Activated CD4-positive, alpha-beta T cell treated with anti-CD3 and anti-CD28 coated beads, Interleukin-2, amount 10 ng/mL, durations not matched to agents 7 days and 5 days (primary cell): ENCODE measurements at places on chromosomes 11 and 22.

GRCh38 chr22:17931400-17931825 is 92.9 kb downstream of the MICAL3 start:
- no peak overlapping the region for H3K4me3 ChIP-seq
- peaks cover 6% of the 10 kb centered on the region for H3K27me3 ChIP-seq
- no peak for DNase-seq
- H3K4me1 ChIP-seq, result peaks cover 2% of the 10 kb centered on the region
- no peaks in the 10 kb centered on the region for H3K36me3 ChIP-seq

- H3K4me3 ChIP-seq, result peak overlapping the region; percentile 78
- DNase-seq, result peak; percentile 48
- peaks cover 52% of the 10 kb centered on the region for H3K4me1 ChIP-seq
- H3K27me3 ChIP-seq, result no peaks in the 10 kb centered on the region
- H3K27ac ChIP-seq, result peak overlapping the region; percentile 97
- H3K36me3 ChIP-seq, result peaks cover 4% of the 10 kb centered on the region
Observed at GRCh38 chr22:46053563-46054090, 76.7 kb upstream of the WNT7B start.

DNA sequence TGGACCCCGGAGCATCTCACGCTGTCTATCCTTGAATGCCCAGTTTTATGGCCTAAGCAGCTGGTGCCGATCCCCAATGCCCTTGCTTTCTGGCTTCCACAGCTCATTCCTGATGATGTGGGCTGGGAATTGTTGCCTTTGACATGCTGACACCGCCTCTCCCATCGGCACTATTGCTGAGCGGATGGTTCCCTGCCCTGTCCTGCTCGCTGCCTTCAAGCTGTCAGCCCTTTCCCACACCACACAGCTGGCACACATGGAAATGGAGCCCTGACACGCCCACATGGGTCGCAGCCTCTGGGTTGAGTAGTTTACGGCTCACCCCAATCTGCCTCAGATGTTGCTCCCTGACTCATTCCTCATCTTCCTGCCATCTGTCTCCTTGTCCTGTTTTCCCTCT is 110.2 kb upstream of the SESN3 start:
- H3K27ac ChIP-seq, result no peak overlapping the region
- no peaks in the 10 kb centered on the region for H3K27me3 ChIP-seq
- no peak for DNase-seq
- no peaks in the 10 kb centered on the region for H3K36me3 ChIP-seq

GRCh38 chr11:85531191-85531897 is 95.8 kb downstream of the DLG2 start:
- no peak overlapping the region for H3K27ac ChIP-seq
- no peaks in the 10 kb centered on the region for H3K36me3 ChIP-seq
- no peak for DNase-seq
- H3K27me3 ChIP-seq, result no peaks in the 10 kb centered on the region
- H3K4me3 ChIP-seq, result no peak overlapping the region

GRCh38 chr22:43534916-43535315 is 123.1 kb downstream of the MPPED1 start:
- H3K4me3 ChIP-seq, result no peak overlapping the region
- DNase-seq, result no peak
- no peaks in the 10 kb centered on the region for H3K4me1 ChIP-seq
- H3K36me3 ChIP-seq, result no peaks in the 10 kb centered on the region
- H3K27me3 ChIP-seq, result no peaks in the 10 kb centered on the region

- H3K27me3 ChIP-seq, result no peaks in the 10 kb centered on the region
- no peaks in the 10 kb centered on the region for H3K4me1 ChIP-seq
- no peak overlapping the region for H3K27ac ChIP-seq
- no peaks in the 10 kb centered on the region for H3K36me3 ChIP-seq
Observed at GRCh38 chr11:134905517-134905916, 493.5 kb upstream of the B3GAT1 start.

DNA sequence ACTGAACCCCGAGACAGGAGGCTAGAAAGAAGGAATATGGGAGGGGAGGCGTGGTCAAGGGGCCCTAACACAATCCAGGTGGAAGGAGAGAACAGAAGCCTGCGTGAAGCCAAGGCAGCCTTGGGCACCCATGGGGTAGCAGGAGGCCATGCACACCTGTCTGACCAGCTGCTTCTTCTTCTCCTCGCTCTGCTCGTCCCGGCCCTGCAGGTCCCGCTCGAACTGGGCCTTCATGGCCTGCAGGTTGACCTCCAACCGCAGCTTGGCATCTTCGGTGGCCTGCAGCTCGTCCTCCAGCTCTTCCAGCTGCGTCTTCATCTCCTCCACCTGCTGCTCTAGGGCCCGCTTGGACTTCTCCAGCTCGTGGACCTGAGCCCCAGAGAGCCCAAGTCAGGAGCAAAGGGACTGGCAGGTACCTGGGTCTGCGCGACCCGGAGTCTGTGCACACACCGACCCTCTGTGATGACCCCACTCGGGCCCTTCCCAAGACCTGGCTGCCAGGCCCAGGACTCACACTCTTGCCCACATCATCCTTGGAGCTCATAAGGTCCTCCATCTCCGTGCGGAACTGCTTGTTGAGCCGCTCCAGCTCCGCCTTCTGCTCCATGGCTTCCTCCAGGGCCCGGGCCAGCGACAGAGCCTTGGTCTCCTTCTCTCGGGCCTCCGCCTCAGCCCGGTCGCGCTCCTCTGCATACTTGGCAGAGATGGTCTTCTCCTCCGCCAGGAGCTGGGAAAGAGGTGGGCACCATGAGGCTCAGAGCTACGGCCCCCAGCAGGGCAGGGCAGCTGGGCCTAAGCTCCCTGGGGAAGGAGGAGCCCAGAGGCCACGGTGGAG is 35.9 kb downstream of the APOL1 start:
- no peak for DNase-seq
- H3K27me3 ChIP-seq, result no peaks in the 10 kb centered on the region
- peaks cover 74% of the 10 kb centered on the region for H3K36me3 ChIP-seq

DNA sequence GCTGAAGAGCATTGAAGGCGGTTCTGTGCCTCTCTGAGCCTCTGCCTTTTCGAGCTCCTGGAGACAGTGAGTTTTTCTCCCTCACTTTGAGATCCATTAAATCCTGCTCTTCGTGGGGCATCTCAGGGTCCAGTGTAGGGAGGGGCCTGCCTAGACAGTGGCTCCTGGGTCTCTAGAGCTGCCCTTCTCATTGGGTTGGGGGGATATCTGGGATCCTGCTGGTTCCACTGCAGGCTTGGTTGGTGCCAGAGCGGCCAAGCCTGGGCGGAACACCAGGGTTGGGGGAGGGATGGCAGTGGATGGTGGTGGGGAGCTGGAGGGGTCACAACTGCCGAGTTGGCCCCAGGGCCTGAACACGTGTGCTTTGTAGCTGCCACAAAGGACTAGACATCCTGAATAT is 52.2 kb upstream of the CARS1 start:
- H3K27me3 ChIP-seq, result no peaks in the 10 kb centered on the region
- peaks cover 4% of the 10 kb centered on the region for H3K36me3 ChIP-seq
- DNase-seq, result no peak
- H3K4me1 ChIP-seq, result no peaks in the 10 kb centered on the region
- H3K27ac ChIP-seq, result no peak overlapping the region

DNA sequence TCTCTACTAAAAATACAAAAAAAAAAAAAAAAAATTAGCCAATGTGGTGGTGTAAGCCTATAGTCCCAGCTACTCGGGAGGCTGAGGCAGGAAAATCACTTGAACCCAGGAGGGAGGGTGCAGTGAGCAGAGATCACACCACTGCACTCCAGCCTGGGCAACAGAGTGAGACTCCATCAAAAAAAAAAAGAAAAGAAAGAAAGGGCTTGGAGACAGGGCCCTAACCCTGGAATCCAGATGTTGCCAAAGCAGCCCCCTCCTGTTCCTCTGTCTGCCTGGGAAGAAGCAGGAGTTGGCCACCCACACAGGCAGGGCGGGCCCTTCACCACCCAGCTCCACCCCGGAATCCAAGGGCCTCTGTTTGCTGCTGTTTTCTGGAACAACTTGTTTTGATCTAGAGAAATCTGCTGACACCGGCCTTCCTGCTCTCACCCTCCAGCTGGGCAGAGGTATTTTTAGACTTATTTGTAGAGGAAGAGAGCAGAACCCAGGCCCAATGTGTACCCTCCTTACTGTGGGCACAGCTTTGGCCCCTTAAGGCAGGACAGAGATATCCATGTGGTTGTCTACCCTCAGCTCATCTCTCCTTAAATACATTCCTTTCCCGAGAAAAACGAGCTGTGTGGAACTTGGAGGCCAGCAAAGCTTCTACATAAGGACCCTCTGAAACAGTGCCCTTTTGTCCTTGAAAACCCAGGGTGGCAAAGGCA is 2.7 kb upstream of the NEAT1 start:
- peak overlapping the region; percentile 91 for H3K4me3 ChIP-seq
- H3K27me3 ChIP-seq, result peaks cover 5% of the 10 kb centered on the region
- peaks cover 52% of the 10 kb centered on the region for H3K4me1 ChIP-seq
- peak; percentile 80 for DNase-seq
- H3K27ac ChIP-seq, result peak overlapping the region; percentile 97

DNA sequence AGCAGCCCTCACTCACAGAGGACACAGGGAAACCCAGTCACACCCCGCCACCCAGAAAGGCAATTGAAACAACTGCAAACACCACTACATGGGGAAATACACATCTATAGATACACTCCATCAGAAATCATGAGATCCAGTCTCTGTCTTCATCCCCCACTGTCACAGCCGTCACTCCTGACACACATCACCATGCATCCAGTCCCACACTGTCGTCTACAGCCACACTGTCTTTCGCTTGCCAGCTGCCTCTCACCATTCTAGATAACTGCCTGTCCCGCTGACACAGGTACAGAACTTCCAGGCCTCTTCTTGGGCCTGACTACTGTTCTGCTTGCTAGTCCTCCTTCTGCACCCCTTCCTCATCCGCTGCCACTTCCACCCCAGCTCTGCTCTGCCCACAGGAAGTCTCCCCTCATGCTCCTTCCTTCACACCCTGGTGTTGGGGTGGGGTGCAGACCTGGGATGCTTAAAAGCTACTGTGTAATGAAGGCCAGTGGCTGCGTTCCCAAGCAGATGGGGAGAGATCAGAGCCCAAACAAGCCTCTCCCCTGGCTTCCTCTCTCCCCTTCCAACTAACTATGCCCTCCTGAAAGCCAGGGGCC is 42.6 kb downstream of the SLC22A12 start:
- H3K27ac ChIP-seq, result peak overlapping the region; percentile 34
- no peak overlapping the region for H3K4me3 ChIP-seq
- H3K27me3 ChIP-seq, result no peaks in the 10 kb centered on the region
- DNase-seq, result no peak
- H3K4me1 ChIP-seq, result peaks cover 15% of the 10 kb centered on the region

GRCh38 chr11:130890039-130890745 is 26.1 kb downstream of the SNX19 start:
- no peaks in the 10 kb centered on the region for H3K27me3 ChIP-seq
- H3K36me3 ChIP-seq, result peaks cover 25% of the 10 kb centered on the region
- H3K27ac ChIP-seq, result no peak overlapping the region
- H3K4me1 ChIP-seq, result peaks cover 10% of the 10 kb centered on the region

- peak overlapping the region; percentile 69 for H3K4me3 ChIP-seq
- peaks cover 22% of the 10 kb centered on the region for H3K4me1 ChIP-seq
- no peaks in the 10 kb centered on the region for H3K36me3 ChIP-seq
- no peak for DNase-seq
- peaks cover 56% of the 10 kb centered on the region for H3K27me3 ChIP-seq
Observed at GRCh38 chr11:9002920-9003572, 755 bp downstream of the NRIP3 start.

- H3K27ac ChIP-seq, result no peak overlapping the region
- H3K36me3 ChIP-seq, result peaks cover 93% of the 10 kb centered on the region
- peak; percentile 51 for DNase-seq
- H3K27me3 ChIP-seq, result no peaks in the 10 kb centered on the region
- no peak overlapping the region for H3K4me3 ChIP-seq
Observed at GRCh38 chr11:104946907-104947306, 21.5 kb downstream of the CASP4 start.

GRCh38 chr11:64003807-64004589 is 17.8 kb downstream of the OTUB1 start:
- DNase-seq, result no peak
- H3K27ac ChIP-seq, result no peak overlapping the region
- H3K4me3 ChIP-seq, result no peak overlapping the region
- no peaks in the 10 kb centered on the region for H3K36me3 ChIP-seq
- peaks cover 31% of the 10 kb centered on the region for H3K27me3 ChIP-seq

DNA sequence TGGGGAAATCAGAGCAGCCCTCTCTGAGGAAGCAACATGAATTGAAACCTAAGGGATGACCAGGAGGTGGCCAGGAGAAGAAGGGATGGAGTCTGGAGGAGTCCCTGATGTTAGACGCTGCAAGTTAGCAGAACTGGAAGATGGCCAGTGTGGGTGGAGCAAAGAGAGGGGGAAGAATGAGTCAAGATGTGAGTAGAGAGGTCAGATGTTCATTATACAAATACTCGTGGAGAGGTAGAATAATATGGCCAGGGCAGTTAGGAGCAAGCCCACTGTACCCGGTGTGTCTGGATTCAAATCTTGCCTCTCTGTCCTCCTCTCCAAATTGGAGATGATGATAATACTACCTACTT is 242.0 kb downstream of the TENM4 start:
- no peak overlapping the region for H3K4me3 ChIP-seq
- no peaks in the 10 kb centered on the region for H3K36me3 ChIP-seq
- H3K4me1 ChIP-seq, result no peaks in the 10 kb centered on the region
- no peaks in the 10 kb centered on the region for H3K27me3 ChIP-seq

DNA sequence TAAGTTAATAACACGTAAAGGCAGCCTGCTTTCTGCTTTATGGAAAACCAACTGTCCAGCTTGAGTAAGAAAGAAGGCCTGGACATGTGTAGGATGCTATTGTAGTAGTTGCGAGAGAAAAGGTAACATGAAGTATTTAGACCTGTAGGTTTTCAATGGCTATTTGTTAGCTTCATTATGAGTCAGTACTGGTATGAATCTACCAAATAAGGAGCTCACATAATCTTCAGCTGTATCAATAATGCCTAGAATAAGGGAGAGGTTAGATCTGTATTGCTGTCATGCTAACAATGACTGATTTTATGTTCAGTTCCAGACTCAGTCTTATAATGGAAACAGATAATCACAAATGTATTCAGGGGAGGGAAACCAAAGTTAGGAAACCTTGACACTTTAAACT is 550.3 kb downstream of the CNTN5 start:
- no peaks in the 10 kb centered on the region for H3K36me3 ChIP-seq
- no peak for DNase-seq
- H3K4me3 ChIP-seq, result no peak overlapping the region
- H3K27ac ChIP-seq, result no peak overlapping the region
- no peaks in the 10 kb centered on the region for H3K4me1 ChIP-seq

- DNase-seq, result no peak
- H3K27me3 ChIP-seq, result peaks cover 2% of the 10 kb centered on the region
- H3K36me3 ChIP-seq, result peaks cover 5% of the 10 kb centered on the region
- no peak overlapping the region for H3K4me3 ChIP-seq
Observed at GRCh38 chr11:35321111-35321510, 98.2 kb downstream of the SLC1A2 start.

DNA sequence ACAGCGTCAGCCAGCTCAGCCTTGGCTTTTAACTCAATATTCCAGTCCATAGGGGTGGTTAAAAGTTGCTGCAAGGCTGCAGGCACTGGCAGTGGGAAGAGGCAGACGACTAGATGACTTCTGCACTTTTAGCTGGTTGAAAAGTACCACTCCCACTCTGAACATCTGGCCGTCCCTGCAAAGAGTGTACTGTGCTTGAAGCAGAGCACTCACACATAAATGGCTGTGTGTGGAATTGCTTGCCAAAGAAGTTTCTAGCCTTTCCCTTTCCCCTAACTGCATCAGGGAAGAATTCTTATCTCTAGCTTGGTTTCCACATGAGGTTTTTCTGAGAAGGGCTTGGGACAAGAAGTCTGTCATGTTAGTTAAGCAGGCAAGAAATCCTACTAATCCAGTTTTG is 5.1 kb upstream of the PHLDB1 start:
- peaks cover 32% of the 10 kb centered on the region for H3K36me3 ChIP-seq
- DNase-seq, result no peak
- peaks cover 4% of the 10 kb centered on the region for H3K4me1 ChIP-seq
- H3K27me3 ChIP-seq, result peaks cover 10% of the 10 kb centered on the region
- no peak overlapping the region for H3K4me3 ChIP-seq
